ENCODE measurements at places on chromosomes 5 and 9. TPM values are rescaled to one million over a fixed set of nuclear protein-coding genes. Genes with fewer than 3 reads are reported as not detected.

The C9orf153 gene
- total RNA-seq, result not detected

The ARSI gene
- not detected for total RNA-seq

The IFNB1 gene
- total RNA-seq, result not detected

The KIAA0825 gene
- 0.07 TPM for total RNA-seq

The IDNK gene
- total RNA-seq, result 10.1 TPM

The C8G gene
- not detected for total RNA-seq

- no peak for DNase-seq
These were observed 34.4 kb downstream of the ZNF366 start for GRCh38 chr5:72472666-72473422.

DNA sequence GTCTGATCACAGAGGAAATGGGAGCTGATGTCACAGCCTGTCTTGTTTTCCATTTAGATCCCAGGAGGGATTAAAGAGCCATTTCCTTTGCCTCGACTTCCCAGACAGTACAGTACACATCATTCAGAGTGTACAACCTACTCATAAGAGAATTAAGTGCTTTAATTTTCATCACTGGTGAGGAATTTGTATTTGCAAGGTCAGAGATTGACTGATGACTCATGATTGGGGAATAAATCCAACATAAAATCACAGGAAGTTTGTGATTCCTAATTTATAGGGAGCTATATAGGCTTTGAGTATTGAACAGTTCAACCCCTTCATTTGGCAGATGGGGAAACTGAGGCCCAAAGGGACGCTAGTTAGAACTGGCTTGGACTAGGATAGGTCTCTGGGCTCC, 4.1 kb upstream of the TOMM5 start:
- no peak for DNase-seq

DNA sequence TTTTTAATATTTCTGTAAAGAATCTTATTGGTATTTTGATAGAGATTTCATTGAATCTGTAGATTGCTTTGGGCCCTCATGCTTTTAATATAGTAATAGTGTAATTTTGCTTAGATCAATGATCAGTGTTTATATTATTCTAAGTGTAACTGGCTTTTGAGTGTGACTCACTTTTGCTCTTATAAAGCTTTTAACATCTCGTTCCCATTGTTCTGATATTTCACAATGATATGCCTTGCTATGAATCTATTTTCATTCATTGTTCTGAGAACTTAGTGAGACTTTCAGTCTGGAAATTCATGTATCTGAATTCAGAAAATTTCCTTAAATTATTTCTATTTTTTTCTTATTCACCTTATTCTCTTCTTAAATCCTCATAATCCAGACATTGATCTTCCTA, 13.5 kb upstream of the MAMDC2 start:
- no peak for DNase-seq

- peak; percentile 35 for DNase-seq
These were observed 20.0 kb downstream of the JMY start for GRCh38 chr5:79255786-79256557.

DNA sequence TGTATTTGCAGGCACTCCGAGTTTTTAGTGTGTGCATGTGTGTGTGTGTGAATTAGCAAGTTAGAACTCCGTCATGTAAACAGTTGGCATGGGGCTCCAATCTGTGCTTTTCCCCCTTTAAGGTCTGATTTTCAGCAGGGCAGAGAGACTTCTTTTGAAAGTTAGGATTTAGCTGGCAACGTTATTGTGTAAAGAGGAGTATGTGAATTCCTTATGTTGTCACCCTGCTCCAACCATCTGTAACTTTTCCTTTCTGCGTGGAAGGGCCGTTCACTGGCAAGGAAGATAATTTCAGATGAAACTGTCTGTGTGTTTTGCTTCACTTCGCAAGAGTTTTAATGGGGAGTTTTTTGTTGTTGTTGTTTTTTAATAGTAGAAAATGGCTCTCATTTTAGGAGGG, 332 bp downstream of the SGCD start:
- no peak for DNase-seq

GRCh38 chr9:134641173-134641989, at the start of gene COL5A1:
Gene COL5A1 (plus strand): TSS chr9:134641803. CDS start chr9:134642188, 385 bp downstream.
- DNase-seq, result peak; percentile 90

- DNase-seq, result no peak
These were observed 138.5 kb downstream of the AOPEP start for GRCh38 chr9:94864862-94865509.

GRCh38 chr9:15531380-15531779, 20.6 kb upstream of the PSIP1 start:
- no peak for DNase-seq

- peak; percentile 4 for DNase-seq
These were observed 1497.9 kb downstream of the MAT2B start for GRCh38 chr5:165003283-165003682.

- DNase-seq, result no peak
These were observed 10.6 kb downstream of the LAMC3 start for GRCh38 chr9:131019388-131020239.

All from Caki2 (cell line).